Germinal center (tissue), 1 donor: ENCODE measurements at places on chromosomes 4 and X.
A peak's percentile ranks its signal among the peaks of the same experiment; 100 is the strongest.

DNA sequence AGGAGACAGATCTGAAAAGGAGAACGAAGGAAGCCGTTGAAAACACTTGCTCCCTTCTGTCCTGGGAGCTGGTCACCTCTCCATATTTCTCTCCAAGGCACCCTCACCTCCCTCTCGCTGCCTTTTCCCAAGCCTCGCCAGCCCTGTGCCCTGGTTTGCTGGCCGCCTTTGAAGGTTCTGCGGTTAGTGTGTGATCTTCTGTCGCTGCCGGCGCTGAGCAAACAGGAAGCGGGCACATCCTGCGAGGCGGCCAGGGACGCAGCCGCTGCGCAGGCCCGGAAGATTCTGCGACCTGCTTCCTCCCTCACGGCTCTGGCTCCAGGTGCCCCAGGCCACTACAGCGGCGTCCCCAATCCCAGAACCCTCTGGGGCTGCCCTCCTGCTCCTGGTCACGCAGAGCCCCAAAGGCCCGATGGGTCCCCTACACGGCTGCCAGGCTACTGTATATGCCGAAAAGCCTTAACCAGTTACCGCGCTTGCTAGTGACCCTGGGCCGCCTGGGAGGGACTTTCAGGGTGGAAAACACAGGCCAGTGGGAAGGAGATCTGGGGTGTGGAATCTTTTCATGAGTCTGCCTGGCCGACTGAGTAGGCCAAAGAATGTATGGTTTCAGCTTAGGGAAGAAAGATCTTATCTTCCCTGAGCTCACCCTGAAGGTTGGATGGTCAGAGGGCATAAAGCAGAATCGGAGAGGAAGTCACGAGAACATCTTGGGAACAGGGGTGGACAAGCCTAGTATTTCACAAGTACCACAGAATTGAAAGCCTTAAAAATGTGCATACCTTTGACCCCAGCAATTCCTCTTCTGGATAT, 2.3 kb upstream of the SASH3 start:
- peak; percentile 54 for DNase-seq

- no peak for DNase-seq
Measured at GRCh38 chr4:76905521-76905920, 7.6 kb upstream of the SOWAHB start.

GRCh38 chr4:77454858-77455257, 150.8 kb upstream of the CXCL13 start:
- no peak for DNase-seq

DNA sequence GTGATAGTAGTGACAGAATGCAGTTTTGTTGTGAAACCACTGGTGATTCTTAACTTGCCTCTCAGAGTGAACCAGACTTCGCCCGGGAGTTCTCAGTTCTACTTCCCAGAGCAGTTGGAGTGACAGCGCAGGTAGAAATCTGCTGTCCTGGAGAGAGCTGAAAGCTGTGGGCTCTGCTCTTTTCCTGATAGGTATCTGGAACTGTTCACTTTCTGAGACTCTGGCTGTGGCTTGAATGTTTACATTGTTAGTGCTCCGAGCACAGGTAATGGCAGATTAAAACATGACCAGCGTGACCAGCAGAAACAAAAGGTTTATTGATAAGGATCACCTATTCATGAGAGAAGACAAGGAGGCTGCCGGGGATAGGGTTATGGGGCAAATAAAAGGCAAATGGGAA, 360.7 kb downstream of the BMPR1B start:
- no peak for DNase-seq

DNA sequence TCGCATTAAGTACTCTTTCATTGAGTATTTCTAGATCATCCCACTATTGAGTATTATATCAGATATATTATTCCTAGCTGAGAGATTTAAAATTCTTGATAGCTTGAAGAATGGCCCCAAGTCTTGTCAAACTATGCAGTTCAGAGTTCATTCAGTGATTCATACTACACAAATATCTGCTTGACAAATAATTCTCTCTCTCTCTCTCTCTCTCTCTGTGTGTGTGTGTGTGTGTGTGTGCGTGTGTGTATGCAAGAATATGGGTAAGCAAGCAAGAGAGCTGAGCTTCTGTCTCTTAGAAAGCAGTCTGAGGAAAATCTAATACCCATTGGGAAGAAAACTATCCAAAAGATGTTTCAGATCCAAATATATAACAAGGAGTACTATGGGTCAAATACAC, 142.0 kb downstream of the SLC10A7 start:
- no peak for DNase-seq

GRCh38 chrX:9172464-9172850, 138.5 kb upstream of the FAM9B start:
- no peak for DNase-seq

GRCh38 chr4:26780539-26780938, 80.1 kb upstream of the STIM2 start:
- no peak for DNase-seq

DNA sequence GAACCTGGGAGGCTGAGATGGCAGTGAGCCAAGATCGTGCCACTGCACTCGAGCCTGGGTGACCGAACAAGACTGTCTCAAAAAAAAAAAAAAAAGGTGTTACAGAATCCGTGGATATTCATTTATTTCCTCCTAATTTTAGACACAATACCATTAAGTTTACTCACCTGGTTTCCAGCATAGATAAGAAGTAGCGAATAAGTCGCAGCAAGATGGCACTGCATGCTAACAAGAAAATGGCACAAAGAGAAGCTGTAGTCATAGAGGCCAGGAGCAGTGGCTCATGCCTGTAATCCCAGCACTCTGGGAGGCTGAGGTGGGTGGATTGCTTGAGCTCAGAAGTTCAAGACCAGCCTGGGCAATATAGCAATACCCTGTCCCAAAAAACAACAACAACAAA, 17.0 kb upstream of the MOB1B start:
- no peak for DNase-seq

- DNase-seq, result no peak
Measured at GRCh38 chr4:168632301-168632725, 135.5 kb downstream of the PALLD start.

GRCh38 chrX:5876984-5877596, 351.6 kb downstream of the NLGN4X start:
- no peak for DNase-seq

DNA sequence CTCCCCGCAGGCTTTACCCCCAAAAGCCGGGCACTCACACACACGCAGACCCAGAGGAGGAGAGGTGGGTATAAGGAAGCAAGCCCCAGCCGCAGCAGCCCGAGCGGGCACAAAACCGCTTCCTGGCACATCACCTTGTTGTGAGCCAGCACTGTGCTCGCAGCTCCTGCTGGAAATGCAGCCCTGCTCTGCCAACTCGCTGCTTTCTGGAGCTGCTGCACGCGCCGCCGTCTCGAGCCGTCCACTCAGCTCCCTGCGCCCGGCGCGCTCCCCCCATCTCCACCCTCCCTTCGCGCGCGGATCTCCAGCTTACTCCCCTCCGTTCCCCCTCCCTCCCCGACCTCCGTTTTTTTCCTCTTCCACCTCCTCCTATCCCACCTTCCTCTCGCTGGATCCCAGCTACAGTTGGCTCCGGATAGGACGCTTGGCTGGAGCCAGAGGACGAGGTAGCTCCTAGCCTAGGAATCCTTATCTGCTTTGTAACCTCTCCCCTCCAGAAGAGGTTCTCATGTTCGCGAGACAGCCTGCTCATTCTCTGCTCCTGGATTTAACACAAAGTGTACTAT, at the start of gene SPOCK3:
TSS of gene SPOCK3 (minus strand) at position 179 of the 566 bp plus-strand sequence.
- DNase-seq, result peak; percentile 3

DNA sequence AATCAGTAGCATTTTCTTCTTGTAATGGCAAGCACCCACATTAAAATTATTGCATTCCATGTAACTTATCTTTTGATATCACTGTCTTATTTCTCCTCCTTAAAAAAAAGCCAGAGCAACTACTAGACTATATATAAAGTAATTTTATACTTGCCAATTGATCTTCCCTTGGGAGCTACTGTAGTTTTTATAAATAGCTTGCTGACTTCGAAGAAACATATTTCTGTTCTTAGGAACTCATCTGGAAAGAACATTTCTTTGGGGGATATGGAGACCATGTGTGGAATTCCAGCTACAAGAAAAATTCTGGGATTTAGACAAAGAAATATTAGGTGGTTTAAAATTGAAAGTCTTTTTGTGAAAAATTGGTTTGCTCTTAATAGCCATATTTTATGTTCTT, 94.9 kb downstream of the BMPR1B start:
- no peak for DNase-seq

DNA sequence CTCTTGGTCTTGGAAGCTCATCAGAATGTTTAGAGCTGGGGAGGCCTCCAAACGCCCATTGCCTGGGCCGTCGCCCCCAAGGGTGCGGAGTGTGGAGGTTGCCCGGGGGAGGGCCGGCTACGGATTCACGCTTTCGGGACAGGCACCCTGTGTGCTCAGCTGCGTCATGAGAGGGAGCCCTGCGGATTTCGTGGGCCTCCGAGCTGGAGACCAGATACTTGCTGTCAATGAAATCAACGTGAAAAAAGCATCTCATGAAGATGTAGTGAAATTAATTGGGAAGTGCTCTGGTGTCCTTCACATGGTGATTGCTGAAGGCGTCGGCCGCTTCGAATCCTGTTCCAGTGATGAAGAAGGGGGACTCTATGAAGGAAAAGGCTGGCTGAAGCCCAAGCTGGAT, 23.3 kb downstream of the RGS12 start:
- no peak for DNase-seq

GRCh38 chrX:14902537-14902936, 29.3 kb downstream of the MOSPD2 start:
- DNase-seq, result no peak

DNA sequence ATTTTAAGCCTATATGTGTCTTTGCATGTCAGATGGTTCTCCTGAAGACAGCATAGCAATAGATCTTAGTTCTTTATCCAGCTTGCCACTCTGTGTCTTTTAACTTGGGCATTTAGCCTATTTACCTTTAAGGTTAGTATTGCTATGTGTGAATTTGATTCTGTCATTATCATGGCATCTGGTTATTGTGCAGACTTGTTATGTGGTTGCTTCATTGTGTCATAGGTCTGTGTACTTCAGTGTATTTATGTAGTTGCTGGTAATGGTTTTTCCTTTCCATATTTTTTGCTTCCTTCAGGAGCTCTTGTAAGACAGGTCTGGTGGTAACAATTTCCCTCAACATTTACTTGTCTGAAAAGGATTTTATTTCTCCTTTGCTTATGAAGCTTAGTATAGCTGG, 1443.5 kb downstream of the FAM133A start:
- DNase-seq, result no peak

DNA sequence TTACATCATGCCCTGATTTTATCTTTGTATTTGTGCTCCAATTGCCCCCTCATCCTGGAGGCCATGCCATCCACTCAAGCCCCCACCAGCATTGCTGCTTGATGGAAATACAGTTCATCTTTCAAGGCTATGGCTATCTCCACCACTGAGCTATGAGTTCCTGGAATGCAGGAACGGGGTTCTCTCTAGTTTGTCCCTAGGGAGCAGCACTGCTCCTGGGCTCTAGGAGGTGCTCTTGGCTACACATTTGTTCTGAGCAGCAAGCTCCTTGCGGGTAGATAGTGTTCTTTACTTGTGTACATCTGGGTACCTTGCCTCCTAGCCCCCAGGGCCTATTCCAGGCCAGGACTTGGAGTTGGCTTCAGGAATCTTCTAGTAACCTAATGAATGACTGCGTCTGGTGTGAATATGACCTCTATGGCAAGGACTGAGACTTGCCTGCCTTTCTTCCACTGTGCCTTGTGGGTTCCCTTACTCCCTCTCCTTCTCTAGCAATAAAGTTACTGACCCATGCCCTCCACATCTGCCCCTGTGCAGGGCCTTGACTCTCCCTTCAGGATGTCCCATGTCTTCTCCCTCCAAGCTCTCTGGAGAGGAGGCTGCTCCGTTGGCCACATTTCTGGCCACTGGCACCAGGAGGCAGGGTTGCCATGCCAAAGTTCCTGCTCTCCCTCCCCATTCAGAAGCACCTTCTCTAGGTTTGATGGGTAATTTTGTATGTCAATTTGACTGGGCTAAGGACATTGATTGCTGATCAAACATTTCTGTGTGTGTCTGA, 7.6 kb downstream of the CITED1 start:
- DNase-seq, result no peak

- no peak for DNase-seq
Measured at GRCh38 chr4:14925471-14925870, 76.8 kb upstream of the CPEB2 start.

GRCh38 chr4:79046016-79046592, 106.9 kb upstream of the PAQR3 start:
- no peak for DNase-seq

GRCh38 chr4:8553991-8554405, 26.2 kb upstream of the GPR78 start:
- no peak for DNase-seq

DNA sequence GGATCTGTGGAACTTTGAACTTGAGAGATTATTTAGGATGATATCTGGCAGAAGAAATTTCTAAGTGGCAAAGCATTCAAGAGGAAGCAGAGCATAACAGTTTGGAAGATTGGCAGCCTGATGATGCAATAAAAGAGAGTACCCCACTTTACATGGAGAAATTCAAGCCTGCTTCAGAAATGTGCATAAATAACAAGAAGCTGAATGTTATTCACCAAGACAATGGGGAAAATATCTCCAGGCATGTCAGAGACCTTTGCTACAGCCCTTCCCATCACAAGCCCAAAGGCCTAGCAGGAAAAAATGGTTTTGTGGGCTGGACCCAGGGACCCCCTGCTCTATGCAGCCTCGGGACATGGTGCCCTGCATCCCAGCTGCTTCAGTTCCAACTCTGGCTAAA, 420.8 kb downstream of the DTHD1 start:
- no peak for DNase-seq

GRCh38 chr4:17385403-17385802, 126.5 kb downstream of the QDPR start:
- DNase-seq, result no peak

- DNase-seq, result peak; percentile 40
Measured at GRCh38 chr4:56468097-56468422, 643 bp downstream of the SRP72 start.

DNA sequence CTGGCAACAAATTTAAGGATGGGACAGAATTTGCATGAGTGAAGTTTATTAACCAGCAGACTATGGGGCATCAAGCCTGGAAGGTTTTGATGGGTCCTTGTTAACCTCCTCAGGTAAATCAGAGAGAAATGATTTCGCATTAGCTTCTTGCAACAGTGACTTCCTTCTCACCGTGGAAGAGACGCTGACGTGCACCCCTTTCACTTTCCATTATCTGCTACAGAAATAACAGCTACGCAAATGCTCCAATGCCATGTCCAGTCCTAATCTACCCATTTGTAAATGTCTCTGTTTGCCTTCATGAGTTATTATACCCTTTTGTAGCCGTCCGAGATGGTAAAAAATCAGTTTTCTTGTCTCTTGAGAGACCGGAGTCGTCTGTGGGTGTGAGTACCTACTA, 100.3 kb downstream of the SLC34A2 start:
- DNase-seq, result no peak

- DNase-seq, result no peak
Measured at GRCh38 chr4:11455201-11455835, 26.6 kb upstream of the HS3ST1 start.

DNA sequence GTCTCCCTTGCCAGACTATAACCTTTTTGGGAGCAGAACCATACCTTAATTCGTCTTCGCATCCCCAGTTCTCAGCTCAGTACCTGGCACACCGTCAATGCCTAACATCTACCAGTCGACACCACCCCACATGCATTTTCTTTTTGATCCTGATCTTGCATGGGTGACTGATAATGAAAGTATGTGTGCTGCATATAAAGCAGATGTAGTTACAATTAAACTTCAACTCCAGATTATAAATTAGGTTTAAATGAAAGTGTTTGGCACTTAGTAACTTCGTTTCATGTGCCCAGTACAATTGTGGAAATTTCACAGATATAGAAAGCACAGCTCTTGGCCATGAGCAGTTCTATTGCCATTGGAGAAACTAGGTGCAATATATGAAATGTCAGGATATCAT, 8.8 kb upstream of the NKX6-1 start:
- no peak for DNase-seq
